ENCODE measurements at places on chromosomes 4 and X. TPM values are rescaled to one million over a fixed set of nuclear protein-coding genes. Genes with fewer than 3 reads are reported as not detected.

LDOC1 gene
- total RNA-seq = 28.6 TPM

IQSEC2 gene
- total RNA-seq = 8.2 TPM

P2RY8 gene
- not detected for total RNA-seq

DNA sequence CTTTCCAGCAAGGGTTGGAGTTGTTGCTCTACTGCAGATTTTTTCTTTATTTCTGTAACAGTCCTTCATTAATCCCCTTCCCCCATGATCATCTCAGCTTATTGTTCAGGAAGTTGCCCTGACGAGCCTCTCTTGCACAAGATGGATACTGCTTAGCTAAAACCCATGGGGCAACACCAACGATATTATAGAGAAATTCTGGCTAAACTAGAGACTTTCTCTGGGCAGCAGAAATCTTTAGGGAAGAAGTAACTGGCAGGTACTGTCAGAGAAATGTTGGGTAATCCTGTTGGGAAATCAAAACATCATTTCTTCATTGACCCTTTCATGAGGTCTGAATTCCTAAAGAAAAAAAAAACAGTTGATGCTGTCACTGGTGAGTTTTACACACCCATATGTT lies 921.3 kb downstream of the NLGN4X start:
- H3K4me1 ChIP-seq = no peaks in the 10 kb centered on the region
- H3K27ac ChIP-seq = no peak overlapping the region
- no peak for DNase-seq
- H3K4me3 ChIP-seq = no peak overlapping the region
- H3K27me3 ChIP-seq = no peaks in the 10 kb centered on the region

DNA sequence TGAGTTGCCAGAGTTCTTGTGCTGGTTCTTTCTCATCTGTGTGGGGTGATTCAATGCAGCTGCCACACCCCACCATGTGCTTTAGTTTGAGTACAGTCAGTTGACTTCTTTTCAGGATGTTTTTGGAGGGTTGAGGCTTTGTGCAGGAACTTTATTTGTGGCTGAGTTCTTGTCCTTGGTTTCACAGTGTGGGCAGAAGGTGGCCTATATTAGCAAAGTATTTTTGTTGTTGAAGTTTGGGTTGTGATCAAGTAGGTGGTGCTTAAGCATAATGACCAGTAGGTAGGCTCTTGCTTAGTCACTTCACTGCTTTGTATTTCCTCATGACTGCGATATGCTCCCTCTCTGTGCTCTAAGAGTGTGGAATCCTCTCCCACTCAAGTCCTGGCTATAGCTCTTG lies 80.3 kb downstream of the ARHGAP24 start:
- H3K4me1 ChIP-seq = peaks cover 9% of the 10 kb centered on the region
- H3K4me3 ChIP-seq = no peak overlapping the region
- peaks cover 8% of the 10 kb centered on the region for H3K36me3 ChIP-seq
- H3K27ac ChIP-seq = no peak overlapping the region
- peaks cover 3% of the 10 kb centered on the region for H3K27me3 ChIP-seq
- no peak for DNase-seq
